ENCODE measurements at places on chromosomes 1 and 21. TPM values are rescaled to one million over a fixed set of nuclear protein-coding genes. Genes with fewer than 3 reads are reported as not detected.

Gene LCE3D
- total RNA-seq = not detected

Gene CDC20
- 5.3 TPM for total RNA-seq

Gene FAM43B
- 1.2 TPM for total RNA-seq

Gene CXADR
- 4.4 TPM for total RNA-seq

Gene APH1A
- total RNA-seq = 56.1 TPM

Gene LEFTY2
- total RNA-seq = not detected

Gene LAMC2
- total RNA-seq = 2.2 TPM
